Fibroblast of upper back skin (primary cell): ENCODE measurements at places on chromosomes 3 and 15.

DNA sequence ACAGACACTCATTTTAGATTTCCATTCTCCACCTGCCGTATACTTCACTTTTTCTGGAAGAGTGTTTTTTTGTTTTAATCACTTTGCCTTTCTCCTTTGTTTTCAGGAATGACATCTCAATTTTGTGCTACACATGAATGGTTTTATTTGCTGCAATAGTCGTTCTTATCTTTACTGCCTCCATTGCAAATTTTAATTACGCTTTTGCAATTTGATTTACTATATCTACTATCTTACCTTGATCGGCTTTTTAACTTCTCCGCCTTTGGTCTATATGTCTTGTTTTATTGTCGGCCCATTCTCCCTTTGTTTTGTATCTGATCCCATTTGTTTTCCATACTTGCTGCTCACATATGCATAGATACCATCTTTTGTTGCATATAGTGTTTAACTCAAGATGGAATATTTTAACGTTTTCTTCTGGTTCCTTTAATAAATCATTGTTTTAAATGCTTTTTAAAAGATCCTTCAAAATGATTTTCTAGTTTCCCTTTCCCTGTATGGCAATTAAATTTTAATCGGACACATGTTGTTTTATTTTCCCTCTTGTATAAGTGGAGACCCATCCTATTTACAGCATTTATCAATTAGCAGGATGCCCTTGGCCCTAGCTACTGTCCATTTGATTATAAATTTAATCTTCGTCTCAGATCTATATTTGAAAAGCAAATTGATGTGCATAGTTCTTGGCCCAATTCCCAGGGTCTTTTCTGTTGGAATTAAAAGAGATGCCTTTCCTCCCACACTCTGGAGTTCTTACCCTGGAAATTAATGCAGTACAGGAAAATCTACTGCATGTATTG lies 97.2 kb upstream of the CNTN4 start:
- no peak for DNase-seq

DNA sequence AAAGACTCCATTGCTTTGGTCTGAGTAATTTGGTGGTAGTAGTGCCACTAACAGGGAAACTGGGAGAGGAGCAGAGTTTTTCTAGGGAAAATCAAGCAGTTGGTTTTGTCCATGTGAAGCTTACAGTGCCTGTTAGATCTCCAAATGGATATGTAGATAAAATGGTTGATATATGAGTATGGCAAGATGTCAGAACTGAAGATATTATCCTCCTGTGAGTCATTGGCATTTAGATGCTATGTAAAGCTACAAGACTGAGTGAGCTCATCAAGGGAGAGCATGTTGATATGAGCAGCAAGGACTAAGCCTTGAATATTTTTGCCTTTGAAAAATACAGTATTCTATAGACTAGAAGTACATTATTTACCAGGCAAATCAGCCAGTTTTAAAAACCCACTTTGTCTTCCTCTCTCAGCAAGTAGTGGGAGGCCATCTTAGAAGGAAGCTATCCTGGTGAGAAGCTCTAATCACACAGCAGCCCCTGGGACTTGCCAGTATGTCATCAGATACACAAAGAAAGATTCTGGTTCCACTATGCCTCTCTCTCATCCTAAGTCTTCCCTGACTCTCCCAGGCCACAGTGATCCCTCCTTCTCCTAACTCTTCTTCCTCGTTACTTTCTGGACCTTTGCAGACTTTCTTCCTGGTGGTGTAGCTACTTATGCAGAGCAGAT lies 77.4 kb upstream of the ANKRD28 start:
- peak; percentile 87 for DNase-seq

- no peak for DNase-seq
Measured at GRCh38 chr3:182808041-182808770, 14.9 kb downstream of the ATP11B start.

GRCh38 chr15:55237219-55238130 lies 40.7 kb upstream of the RSL24D1 start:
- DNase-seq = no peak

DNA sequence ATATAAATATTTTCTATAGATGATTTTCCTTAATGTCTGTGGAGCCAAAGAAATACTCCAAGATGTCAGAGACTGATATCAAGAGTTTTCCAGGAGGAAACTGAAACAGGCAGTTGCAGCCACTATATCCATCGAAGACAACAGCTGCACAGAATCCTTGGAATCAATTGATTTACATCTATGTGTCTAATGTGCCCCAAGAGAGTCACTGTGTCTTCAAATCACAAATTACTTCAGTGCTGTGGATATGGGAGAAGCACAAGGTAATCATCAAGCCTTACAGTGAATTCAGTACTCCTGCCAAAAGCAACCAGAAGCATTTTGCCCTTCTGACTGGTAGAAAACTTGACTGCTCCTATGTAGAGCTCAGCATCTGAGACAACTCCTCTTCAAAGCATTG lies 51.1 kb downstream of the CPNE4 start:
- no peak for DNase-seq

DNA sequence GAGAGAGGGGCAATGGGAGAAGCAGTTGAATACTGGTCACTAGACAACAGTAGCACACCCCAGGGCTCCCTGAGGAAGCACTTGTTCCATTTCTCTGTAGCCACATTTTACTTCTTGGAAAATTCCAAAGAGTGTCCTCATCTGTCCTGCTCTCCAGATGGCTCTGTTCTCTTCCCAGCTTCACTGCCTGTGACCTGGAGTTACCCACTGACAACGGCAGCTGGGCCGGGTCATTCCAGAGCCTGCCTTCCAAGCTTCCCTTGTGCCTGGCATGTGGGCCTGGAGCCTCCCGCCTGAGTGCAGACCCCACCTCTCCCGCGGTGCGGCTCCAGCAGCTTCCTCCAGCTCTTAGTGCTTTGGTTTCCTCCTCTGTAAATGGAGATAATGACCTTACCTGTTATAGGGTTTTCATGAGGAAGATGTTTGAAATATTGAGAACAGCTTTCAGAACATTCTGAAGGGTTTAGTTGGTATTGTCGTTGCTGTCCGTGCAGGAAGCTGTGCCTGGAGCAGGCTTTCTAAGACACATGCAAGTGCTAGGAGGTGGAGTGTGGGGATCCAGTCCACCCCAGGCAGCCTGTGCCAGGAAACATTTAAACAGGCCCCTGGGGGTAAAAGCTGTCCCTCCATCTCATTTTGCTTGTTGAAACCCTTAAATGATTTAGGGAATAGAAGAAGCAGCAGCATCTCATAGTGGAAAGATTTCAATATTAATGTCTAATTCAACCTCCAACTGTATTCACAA lies 24.8 kb downstream of the EFCC1 start:
- DNase-seq = no peak

DNA sequence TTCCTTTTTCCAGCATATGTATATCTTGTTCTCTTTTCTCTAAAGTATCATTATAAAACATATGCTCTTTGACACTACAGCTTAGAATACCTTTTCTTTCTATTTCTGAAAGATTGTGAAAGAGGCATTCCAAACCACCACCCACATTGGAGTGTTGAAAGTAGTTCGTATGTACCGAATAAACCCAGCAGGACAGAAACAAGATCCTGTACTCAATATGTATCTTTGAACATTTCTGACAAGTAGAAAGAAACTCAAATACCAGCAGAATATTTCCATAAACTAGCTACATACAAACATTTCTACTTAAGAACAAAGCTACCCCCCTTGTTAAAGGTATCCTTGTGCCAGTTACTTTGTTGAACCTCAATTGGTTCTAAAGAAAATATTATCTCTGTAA lies 415.3 kb upstream of the ALCAM start:
- DNase-seq = peak; percentile 54

GRCh38 chr15:72967811-72968530 lies 84.3 kb upstream of the NEO1 start:
- no peak for DNase-seq

- DNase-seq = peak; percentile 77
Measured at GRCh38 chr3:10023587-10024310, 2.5 kb upstream of the FANCD2 start.

DNA sequence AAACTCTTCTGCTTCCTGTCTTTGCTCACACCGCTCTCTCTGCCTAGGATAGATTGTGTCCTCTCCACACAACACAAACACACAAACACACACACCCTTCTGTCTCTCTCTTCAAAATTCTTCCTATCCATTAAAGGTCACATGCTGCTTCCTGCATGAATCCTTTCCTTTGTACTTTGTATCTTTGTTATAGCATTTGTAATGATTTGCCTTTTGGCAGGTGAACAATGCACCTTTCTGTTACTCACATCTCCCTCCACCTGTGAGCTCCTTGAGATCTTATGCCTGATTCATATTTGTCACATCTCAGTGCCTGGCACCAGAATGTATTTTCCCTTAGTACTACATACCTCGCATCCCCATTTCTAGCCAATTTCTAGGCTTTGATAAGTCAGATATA lies 251.4 kb upstream of the UMPS start:
- DNase-seq = no peak
